ENCODE measurements at places on chromosomes 7 and 10. TPM values are rescaled to one million over a fixed set of nuclear protein-coding genes. Genes with fewer than 3 reads are reported as not detected.

HOXA3 gene
- total RNA-seq, result not detected

RBP4 gene
- 0.36 TPM for total RNA-seq

CPED1 gene
- total RNA-seq, result 6.1 TPM

WDFY4 gene
- 0.25 TPM for total RNA-seq

PNLIP gene
- not detected for total RNA-seq

ICA1 gene
- total RNA-seq, result 8.0 TPM

NT5C3A gene
- total RNA-seq, result 24.1 TPM

SLC13A1 gene
- total RNA-seq, result not detected

FAM131B gene
- total RNA-seq, result 7.6 TPM

ADAP1 gene
- 4.8 TPM for total RNA-seq

PODXL gene
- 29.9 TPM for total RNA-seq

CACNB2 gene
- 0.46 TPM for total RNA-seq

PPP1R17 gene
- total RNA-seq, result not detected

ENTPD1 gene
- 0.95 TPM for total RNA-seq

VIPR2 gene
- total RNA-seq, result 0.43 TPM

HMX3 gene
- total RNA-seq, result not detected

AKR1C4 gene
- total RNA-seq, result not detected

IGF2BP3 gene
- total RNA-seq, result 69.9 TPM

TRPV6 gene
- total RNA-seq, result 0.46 TPM

SERPINE1 gene
- total RNA-seq, result 1,303 TPM

NUTM2E gene
- total RNA-seq, result 0.50 TPM

GSTO2 gene
- total RNA-seq, result 1.9 TPM

AS3MT gene
- total RNA-seq, result 0.34 TPM

MKI67 gene
- 4.6 TPM for total RNA-seq

PAPSS2 gene
- 58.5 TPM for total RNA-seq

ARPC1A gene
- total RNA-seq, result 185 TPM

PDGFA gene
- total RNA-seq, result 47.1 TPM

SFRP4 gene
- 0.19 TPM for total RNA-seq

ABCC2 gene
- total RNA-seq, result 0.31 TPM

RASA4B gene
- 1.7 TPM for total RNA-seq

MBL2 gene
- not detected for total RNA-seq

HTR5A gene
- total RNA-seq, result not detected

LARP4B gene
- 97.3 TPM for total RNA-seq

ZNF138 gene
- 3.5 TPM for total RNA-seq

GIMAP2 gene
- total RNA-seq, result not detected

ZCWPW1 gene
- total RNA-seq, result 2.6 TPM

CYP2C18 gene
- total RNA-seq, result not detected

CD36 gene
- total RNA-seq, result 2.6 TPM

DOCK4 gene
- 31.4 TPM for total RNA-seq

CTBP2 gene
- 101 TPM for total RNA-seq

NAT16 gene
- total RNA-seq, result 0.16 TPM

TSPAN12 gene
- total RNA-seq, result 9.8 TPM

FOXK1 gene
- total RNA-seq, result 51.8 TPM

MYPN gene
- total RNA-seq, result 0.11 TPM

MMRN2 gene
- total RNA-seq, result 0.27 TPM

CPA2 gene
- total RNA-seq, result not detected

ANKRD2 gene
- total RNA-seq, result 0.36 TPM

PLEKHS1 gene
- not detected for total RNA-seq

ITIH5 gene
- 3.7 TPM for total RNA-seq

Data from astrocyte (in vitro differentiated cells and primary cell).